ENCODE measurements at places on chromosomes 7 and 10.
A peak's percentile ranks its signal among the peaks of the same experiment; 100 is the strongest.

DNA sequence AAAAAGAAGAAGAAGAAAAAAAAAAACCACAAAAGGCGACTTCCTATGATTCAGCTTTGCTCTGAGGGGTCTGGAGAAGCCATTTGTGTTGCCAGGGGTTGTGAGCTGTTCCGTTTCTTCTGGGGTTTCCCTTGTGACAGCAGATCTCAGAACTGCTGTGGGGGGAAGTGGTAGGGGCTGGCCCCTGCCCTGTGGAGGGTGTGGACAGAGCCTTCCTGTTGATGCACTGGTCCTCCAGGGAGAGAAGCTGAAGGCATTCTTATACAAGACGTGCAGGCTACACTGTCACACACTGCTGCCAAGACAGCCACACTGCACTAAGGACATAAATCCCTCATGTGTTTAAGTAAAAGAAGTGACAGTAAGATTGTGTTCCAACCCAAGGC lies 17.3 kb upstream of the CSGALNACT2 start:
- peak; percentile 58 for DNase-seq

DNA sequence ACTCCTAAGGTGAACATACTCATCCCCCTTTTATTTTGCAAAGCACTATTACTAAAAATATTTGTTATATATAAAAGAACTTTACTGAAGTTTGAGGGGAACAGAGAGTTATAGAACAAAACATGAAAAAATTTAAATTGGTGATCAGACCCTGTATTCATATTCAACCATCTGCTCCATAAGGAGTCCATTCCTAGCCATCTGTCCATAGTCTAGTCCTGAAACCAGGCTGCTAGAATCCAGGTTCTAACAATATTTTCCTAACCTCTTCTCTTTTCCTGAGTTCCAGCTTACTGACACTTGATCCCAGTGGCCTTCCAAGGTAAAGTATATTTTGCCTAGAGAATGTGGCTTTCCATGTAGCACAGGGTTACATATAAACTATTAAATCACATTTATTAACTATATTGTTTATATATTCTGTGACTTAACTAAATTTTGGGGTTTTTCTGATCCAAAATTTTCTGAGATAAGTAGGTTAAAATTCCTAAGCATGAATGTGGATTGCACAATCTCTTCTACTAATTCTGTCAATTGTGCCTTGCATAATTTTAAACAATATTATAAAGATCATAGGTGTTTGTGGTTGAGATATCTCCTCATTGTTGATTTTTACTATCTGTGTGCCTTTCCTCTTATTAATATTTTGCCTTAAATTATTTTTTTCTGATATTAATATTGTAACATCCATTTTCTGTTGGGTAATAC lies 137.6 kb upstream of the MAGI2 start:
- DNase-seq: no peak

DNA sequence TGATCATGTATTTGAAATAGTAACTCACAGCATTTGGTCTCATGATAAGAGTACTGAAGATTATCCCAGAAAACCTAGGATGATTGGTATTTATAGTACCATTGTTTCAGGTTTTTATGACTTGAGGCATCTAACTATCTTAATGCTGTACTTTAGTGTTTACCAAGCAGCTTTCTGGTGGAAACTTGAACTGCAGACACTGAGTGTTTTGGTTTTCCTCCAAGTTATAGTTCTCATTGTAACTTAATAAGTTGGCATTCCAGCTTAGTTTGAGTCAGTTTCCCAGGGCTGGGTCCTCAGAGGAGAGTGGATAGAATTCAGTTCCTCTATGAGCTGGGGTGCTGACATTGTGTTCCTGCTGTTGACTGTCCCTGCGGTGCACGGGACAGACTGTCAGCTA lies 50.4 kb downstream of the SEC23IP start:
- no peak for DNase-seq

DNA sequence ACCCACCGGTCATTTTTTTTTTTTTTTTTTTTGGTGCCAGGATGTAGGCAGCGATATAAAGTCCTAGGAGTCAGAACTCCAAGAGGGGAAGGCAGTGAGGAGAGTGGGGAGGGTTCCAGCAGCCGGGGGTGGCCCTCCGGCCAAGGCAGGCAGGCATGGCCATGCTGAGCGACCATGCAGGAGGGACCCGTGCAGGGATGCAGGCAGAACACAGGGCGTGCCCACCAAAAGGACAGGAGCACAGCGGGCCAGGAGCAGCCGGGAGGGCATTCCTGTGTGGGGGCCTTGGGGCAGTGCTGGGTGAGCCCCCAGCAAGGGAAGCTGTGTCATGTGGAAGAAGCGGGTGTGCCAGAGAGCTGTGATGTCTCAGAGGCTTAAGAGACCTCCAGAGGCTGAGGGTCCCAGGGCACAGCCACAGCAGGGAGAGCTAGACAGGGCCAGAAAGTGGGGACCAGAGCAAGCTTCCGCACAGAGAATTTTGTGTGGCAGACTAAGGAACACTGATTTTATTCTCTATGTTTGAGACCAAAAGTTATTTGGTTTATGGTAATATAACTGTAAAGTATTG lies 5.7 kb downstream of the ZFAND2A start:
- no peak for DNase-seq

GRCh38 chr10:35594115-35595079 lies 10.7 kb upstream of the GJD4 start:
- no peak for DNase-seq

GRCh38 chr10:124025660-124026588 lies 67.5 kb downstream of the CHST15 start:
- no peak for DNase-seq

DNA sequence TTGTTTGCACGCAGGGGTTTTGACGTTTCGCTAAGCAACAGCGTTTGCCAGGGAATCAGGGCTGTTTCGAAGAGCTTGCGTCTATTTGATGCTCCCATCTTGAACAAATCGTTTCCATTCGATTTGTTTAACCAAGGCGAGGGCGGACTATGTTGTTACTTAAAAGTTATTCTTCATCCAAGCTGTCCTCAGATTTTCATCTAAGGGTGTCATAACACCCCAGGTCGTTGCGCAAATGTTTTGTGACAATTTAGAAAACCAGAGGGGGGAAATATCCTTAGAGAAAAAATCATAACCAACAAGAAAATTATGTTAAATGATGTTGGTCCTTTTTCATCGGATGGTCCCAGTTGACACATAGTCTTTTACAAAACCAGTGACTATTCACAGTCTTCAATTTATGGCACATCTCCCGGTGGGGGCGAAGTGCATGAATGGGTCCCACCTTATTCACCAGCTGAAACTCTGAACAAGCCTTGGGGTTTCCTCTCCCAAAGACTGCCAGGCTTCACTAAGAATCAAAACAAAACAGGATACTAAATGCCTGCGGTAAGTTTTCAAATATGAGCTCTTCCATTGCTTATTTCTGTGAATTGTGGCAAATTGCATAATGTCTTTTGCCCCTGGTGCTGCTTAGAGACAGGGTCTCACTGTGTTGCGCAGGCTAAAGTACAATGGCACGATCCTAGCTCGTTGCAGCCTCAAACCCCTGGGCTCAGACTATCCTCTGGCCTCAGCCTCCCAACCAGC lies 109.9 kb downstream of the REEP3 start:
- DNase-seq: no peak

- no peak for DNase-seq
Measured at GRCh38 chr7:2233926-2234325, 1.2 kb upstream of the MAD1L1 start.

- no peak for DNase-seq
Measured at GRCh38 chr10:33249659-33250345, 84.7 kb downstream of the NRP1 start.

DNA sequence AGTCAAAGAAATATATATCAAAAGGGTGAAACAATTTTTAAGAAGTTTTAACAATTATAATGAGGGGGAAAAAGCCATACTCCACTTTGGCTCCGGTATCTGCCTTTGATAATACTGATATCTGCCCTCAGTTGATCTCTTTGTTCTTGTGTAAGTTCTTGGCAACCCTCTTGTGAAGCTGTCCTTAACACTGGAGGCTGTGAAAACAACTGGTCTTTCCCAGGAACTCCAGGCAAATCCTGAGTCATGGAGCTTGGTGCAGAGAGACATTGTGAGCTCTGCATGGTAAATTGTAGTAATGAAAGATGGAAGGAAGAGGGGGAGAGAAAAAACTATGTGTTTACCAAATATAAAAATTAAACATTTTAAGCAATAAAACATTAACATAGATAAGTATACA lies 11.9 kb upstream of the ERVW-1 start:
- no peak for DNase-seq

- no peak for DNase-seq
Measured at GRCh38 chr10:4086131-4086898, 301.3 kb upstream of the KLF6 start.

- DNase-seq: no peak
Measured at GRCh38 chr10:132533571-132534260, 3.9 kb upstream of the INPP5A start.

DNA sequence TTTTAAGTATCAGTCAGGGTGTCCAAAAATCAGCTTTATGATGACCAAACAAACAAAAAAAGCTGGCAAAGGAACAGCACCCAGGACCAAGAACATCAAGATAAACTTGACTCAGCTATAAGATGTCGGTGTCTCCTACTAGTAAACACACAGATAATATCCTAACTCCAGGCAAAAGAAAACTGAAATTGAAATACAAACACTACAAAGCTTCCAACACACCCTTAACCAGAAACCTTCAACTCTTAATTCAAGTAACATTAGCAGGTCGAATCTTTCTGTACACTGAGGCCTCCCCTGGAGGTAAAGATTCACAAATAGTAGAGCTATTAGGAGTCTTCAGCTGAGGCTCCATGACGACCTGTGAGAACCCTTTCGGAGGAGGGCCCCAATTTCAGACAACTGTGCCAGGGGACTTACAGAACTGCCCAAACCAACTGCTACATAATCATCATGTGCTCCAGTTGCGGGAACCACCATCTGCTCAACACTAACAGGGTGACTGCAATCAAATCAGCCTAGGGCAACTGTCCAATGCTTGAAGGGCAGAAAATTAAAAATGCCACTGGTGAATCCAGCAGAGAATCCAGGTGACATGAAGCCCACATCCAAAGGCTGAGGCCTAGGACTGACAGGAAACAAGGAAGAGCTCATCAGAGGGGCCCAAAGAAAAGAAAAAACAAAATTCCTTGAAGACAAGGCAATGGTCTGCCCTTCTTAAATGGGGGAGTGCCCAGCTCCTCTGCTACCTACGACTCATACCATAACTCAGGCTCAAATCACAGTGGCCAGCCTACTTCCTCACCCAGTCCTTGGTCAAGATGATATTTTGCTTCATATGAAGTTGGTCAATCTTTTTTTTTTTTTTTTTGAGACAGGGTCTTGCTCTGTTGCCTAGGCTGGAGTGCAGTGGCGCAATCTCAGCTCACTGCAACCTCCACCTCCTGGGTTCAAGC lies 20.0 kb downstream of the XPNPEP1 start:
- no peak for DNase-seq

DNA sequence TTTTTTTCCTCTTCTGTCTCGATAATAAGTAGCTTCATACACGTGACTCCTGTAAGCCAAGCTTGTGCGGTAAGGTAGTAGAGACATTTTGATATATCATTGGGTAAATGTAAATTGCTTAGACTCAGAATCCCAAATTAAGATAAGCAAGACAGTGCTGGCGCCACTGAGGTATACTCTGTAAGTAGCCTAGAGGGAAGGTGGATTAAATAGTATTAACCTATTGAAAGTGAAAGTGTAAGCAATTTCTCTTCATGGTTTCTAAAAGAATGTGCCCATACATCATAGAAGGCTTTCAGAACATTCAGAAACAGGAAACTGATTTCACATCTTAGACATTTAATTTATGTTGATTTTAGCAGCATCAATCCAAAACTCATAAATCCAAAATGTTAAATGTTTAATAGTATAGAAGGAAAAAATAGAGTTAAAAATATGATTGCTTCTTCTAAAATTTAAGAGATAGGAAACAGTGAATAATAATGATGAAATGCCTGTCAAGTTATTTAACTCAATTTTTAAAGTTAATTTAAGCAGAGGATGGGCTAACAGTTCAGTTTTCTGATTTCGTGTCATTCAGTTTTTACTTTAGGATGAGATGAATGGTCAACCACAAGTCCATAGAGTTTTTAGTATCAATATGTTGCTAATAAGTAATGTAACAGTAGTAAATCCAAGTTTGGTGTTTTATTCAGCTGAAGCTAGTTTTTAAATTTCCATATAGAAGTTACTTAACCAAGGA lies 36.8 kb downstream of the LRRC72 start:
- DNase-seq: no peak

- no peak for DNase-seq
Measured at GRCh38 chr10:15237351-15237750, 68.9 kb upstream of the NMT2 start.

- DNase-seq: no peak
Measured at GRCh38 chr10:113078282-113078907, 128.3 kb downstream of the TCF7L2 start.

- DNase-seq: no peak
Measured at GRCh38 chr10:6513476-6513875, 66.6 kb downstream of the PRKCQ start.

GRCh38 chr7:5528071-5528814 lies 104.6 kb upstream of the TNRC18 start:
- DNase-seq: peak; percentile 37

GRCh38 chr7:133815611-133816210 lies 311.4 kb upstream of the LRGUK start:
- no peak for DNase-seq

GRCh38 chr7:89103564-89103963 lies 308.0 kb upstream of the TEX47 start:
- DNase-seq: no peak

DNA sequence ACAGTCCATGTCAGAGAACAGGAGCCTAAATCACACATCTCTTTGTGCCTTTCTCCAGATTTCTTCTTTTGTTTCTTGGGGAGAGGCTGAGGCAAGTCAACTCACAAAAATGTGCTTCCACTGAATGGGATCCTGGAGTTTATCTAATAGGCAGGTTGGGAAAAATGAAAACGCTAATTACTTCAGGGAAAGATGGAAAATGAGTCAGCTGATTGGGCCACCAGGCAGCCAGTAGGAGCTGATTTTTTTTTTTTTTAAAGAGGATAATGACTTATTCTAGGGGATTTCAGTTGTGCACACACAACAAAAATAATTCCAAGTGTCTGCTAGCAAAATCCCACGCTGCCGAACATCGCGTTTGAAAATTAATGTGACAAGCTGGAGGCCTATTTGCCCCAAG lies 412.8 kb upstream of the ZMIZ1 start:
- DNase-seq: no peak

GRCh38 chr7:158016180-158017097 lies 571.2 kb downstream of the PTPRN2 start:
- DNase-seq: no peak

GRCh38 chr7:129612112-129613015 lies 844 bp downstream of the NRF1 start:
- peak; percentile 30 for DNase-seq

GRCh38 chr10:6108631-6109443 lies 20.0 kb downstream of the RBM17 start:
- DNase-seq: no peak

DNA sequence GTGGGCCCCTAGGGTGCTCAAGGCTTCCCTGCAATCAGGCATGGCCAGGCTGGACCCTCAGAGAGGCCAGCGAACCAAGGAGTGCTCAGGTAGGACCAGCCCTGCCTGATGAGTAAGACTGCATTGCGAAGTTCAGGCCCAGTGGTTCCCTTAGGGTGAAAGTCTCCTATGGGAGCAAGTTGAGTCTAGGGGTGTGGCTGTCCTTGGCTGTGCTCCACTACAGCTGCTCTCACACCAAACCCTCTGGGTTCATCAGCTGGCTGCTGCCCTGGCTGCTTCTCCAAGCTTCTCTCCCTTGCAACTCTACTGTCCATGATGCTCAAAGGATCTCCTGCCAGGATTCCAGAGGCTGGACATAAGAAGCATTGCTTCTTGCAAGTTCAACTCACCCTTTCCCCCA lies 18.7 kb downstream of the FAM25A start:
- no peak for DNase-seq
